ENCODE measurements at places on chromosomes 13 and 19.

DNA sequence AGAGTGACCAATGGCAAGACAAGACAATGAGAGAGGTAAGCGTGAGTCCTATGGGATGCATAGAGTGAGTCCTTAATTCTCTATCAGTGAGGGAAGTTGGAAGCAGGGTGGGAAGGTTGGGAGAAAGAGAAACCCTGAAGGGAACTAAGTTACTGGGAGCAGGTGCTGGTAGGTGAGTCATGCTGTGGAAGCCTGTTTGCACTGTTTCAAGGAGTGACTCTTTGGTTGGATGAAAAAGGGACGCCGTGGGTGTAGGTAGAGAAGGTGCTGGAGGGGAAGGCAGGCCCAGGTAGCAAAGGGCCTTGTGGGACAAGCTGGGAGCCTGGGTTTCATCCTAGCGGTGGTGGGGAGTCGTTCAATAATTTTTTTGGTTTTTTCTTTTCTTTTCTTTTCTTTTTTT lies 21.9 kb downstream of the IGFL1 start:
- DNase-seq, result no peak

GRCh38 chr19:40521276-40521675 lies 54.5 kb downstream of the SPTBN4 start:
- DNase-seq, result no peak

GRCh38 chr13:30235216-30235615 lies 72.1 kb downstream of the KATNAL1 start:
- DNase-seq, result no peak

DNA sequence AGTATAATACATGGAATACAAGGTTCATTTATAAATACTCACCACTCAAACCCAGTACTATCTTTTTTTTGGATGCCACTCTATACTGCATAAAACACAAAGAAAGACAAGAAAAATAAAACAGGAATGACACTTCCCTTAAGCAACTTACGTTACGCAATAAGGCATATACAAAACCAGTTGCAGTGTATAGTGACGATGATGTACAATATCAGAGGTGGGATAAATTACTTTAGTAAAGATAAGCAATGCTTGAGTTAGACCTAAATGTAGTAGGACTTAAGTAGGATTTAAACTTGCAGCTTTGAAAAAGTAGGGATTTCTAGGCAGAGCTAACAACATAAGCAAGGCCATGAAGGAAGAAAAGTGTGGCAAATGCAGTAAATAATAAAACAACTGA lies 374.9 kb downstream of the SPRY2 start:
- DNase-seq, result no peak

DNA sequence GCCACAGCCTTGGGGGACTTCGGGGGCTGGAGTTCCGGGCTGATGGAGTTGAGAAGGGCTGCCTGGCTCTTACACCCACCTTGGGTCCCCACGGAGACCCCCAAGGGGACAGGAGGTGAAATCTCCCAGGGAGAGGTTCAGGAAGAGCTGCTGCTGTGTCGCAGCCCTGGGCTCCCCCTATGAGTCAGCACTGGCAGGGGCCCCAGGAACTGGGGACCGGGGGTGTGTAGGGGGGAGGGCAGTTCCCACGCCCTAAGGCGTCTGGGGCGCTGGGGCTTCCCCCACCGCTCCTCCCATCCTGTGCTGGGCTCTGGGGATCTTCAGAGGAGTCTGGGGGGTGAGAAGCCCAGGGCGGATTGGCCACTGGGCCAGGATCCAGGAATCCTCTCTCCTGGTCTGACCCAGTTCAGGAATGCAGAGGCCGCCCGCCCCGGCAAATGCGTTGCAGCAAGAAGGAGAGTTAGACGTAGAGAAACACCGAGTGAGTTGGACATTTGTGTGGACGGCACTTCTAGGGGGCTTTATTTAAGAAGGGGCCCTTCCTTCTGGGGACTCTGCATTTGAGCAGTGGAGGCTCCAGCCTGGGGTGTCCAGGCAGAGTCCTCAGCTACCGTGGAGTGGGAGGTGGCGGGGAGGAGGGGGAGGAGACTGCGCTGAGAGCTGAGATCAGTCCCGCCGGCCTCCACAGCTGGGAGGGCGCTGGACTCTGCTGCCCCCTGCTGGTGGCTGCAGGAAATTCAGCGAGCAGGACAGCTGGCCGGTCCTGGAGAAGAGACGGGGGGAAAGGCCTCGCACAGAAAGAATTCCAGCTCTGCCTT lies 15.0 kb upstream of the NANOS3 start:
- peak; percentile 91 for DNase-seq

GRCh38 chr13:34241332-34241731 lies 423.4 kb downstream of the RFC3 start:
- DNase-seq, result no peak

DNA sequence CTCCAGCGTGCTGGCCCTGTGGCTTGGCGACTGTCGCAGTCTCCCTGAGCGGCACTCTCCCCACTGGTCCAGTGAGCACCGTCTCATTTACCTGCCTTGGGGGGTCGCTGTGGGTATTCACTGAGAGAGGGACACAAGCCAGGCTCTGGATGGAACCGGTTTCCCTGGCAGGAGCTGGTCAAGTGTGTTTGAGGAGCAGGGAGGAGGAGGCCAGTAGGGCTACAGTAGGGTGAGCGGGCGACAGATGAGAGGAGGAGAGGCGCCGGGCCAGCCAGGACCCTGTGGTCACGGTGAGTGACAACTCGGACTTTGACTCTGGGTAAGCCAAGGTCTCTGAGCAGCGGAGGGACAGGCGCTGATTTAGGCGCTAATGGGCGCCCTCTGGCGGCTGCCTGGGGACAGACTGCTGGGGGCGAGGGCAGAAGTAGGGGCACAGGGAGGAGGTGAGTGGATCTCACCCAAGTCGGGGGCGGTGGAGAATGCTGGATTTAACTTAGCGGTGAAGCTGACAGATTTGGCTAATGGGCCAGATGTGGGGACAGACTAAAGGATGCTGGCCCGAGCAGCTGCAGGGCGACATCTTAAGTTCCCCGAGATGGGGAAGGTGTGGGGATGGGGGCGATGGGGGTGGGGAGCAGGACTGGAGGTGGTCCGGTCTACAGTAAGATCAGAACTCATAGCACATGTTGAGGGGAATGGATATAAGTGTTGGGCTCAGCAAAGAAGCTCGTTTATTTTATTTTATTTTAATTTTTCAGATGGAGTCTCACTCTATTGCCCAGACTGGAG lies 4.7 kb upstream of the PRMT1 start:
- peak; percentile 78 for DNase-seq

DNA sequence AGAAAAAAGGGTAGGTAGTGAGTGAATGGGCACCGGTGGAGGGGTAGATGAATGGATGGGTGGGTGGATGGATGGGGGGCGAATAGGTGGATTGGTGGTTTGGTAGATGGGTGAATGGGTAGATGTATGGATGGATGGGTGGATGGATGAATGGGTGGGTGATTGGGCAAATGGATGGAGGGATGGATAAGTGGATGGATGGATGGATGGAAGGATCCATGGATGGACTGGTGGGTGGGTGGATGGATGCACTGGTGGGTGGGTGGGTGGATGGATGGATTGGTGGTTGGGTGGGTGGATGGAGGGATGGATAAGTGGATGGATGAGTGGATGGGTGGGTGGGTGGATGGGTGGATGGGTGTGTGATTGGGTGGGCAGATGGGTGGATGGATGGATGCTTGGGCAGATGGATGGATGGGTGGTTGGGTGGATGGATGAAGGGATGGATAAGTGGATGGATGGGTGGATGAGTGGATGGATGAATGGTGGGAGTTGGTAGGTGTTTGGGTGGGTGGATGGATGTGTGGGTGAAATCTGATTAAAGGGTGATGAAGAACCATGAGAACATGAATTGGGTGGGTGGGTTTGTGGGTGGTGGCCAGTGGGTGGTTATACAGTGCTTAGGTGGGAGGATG lies 2.3 kb downstream of the ANKRD24 start:
- no peak for DNase-seq

DNA sequence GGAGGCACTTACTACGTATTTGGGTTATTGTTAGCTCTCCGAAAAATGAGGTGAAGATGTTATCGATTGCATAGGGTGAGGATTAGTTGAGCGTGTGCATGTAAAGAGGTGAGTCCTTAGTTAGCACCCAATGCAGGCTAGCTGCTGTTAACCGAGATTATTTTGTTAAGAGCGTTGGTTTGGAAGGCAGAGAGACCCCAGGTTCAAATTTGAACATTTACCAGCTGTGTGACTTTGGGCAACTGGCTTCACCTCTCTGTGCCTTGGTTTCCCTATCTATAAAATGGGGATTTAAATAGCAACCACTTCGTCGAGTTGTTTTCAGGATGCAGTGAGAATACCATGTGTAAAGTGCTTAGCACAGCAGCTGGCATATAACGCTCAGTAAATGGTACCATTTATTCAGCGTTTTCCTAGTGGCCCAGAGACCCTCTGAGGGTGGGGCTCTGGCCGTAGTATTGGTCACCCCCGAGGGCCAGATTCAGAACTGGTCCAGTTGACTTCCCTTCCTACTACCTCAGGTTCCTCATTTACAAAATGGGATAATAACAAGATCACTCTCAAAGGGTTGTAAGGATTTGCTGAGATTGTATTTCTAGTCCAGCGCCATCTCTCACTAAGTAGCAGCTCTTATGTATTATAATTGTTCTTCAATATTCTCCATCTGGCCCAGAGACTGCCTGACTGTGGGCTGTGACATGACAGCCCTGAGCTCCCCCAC lies 887 bp downstream of the SIPA1L3 start:
- no peak for DNase-seq

- no peak for DNase-seq
Measured at GRCh38 chr13:42063105-42063504, 14.7 kb downstream of the DGKH start.

GRCh38 chr19:13275016-13275722 lies 125.0 kb downstream of the IER2 start:
- DNase-seq, result no peak

GRCh38 chr19:57675881-57676280 lies 5.9 kb upstream of the ZNF551 start:
- DNase-seq, result no peak

- DNase-seq, result peak; percentile 67
Measured at GRCh38 chr13:74026753-74027152, 107.5 kb downstream of the KLF12 start.

- DNase-seq, result no peak
Measured at GRCh38 chr13:109677206-109677605, 109.2 kb downstream of the IRS2 start.

DNA sequence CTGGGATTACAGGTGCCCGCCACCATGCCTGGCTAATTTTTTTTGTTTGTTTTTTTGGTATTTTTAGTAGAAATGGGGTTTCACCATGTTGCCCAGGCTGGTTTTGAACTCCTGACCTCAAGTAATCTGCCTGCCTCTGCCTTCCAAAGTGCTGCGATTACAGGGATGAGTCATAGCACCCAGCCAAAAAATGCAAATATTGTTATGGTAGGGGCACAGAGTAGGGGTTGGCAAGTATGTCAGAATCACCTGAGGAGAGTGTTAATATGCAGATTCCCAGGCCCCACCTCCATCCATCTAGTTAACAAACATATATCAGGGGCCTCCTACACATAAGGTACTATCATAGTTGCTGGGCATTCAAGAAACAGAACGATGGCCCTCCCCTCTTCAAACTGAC lies 44.7 kb downstream of the VAV1 start:
- DNase-seq, result no peak

DNA sequence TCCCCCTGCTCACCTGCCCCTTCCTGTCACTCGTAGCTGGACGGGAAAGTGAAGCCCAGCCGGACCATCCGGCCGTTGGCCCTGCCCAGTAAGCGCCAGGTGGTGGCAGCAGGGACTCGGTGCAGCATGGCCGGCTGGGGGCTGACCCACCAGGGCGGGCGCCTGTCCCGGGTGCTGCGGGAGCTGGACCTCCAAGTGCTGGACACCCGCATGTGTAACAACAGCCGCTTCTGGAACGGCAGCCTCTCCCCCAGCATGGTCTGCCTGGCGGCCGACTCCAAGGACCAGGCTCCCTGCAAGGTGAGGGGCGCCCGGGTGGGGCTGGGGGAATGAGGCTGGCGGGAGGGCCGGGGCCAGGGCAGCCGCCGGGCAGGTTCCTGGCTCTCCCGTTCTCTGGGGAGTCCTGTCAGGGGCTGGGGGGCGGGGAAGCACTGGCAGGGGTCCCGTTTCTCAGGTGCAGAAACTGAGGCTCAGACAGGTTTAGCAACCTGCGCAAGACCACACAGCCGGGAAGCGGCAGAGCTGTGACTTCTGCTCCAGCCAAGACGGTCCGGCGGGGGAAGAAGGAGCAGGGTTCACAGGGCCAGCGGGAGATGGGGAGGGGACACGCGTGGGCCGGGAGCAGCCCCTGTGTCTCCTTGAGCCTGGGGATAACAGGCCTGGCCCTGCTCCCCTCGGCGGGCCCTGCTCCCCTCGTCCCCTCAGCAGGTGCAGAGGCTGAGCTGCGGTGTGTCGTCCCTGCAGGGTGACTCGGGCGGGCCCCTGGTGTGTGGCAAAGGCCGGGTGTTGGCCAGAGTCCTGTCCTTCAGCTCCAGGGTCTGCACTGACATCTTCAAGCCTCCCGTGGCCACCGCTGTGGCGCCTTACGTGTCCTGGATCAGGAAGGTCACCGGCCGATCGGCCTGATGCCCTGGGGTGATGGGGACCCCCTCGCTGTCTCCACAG lies 5.3 kb downstream of the GZMM start:
- no peak for DNase-seq

DNA sequence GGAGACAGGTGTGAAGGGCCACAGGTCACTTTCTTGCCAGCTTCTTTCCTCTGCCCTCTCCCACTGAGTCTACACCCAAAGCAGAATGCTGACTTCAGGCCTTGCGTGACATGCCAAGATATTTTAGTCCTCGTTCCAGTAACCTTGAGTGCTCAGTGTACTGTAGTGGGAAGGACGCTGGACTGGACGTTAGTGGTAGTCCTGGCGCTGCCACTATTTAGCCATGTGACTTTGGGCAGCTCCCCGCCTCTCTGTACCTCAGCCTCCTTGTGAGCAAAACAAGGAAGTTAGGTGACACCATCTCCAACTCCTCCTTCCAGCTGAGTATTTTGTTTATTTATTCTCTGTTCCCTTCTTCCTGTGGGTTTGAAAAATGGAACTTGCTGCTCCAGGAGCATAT lies 86.1 kb downstream of the FRY start:
- DNase-seq, result no peak

DNA sequence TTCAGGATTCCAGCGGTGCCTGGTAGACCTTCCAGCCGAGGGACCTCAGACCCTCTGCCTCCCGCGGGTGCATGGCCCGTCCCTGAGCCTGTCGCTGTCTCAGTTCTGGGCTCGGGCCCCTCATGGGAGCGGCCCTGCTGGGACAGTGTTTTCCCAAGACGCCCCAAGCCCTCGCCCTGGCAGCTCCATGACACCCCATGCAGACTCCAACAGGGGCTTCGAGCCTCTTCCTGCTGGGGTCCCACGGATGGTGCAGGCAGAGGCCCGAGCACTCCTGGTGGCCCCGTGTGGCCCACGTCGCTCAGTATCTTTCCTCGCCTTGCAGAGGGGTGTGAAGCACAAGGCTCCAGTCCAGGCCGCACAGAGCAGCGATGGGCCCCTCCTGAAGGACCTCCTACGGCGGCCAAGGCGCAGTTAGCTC lies 88.8 kb upstream of the MCF2L start:
- DNase-seq, result no peak

DNA sequence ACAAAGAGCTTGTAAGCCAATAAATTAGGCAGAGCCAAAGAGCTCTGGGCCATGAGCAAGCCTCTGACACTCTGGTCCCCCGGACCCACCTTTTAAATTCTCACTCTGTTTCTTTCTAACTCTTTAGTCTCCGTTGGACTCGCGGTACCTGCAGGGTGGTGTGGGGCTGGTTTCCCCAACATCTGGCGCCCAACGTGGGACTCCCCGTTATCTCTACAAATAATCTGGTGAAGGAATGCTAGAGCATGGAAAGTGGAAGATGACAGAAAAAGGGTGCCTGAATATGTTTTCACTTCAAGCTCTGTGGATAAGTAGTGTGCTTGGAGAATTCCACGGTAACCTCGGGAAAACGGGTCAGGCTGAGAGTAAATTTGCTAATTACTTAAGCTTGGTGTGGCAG lies 36.5 kb upstream of the CYP2B6 start:
- no peak for DNase-seq

All from activated CD4-positive, alpha-beta T cell treated with anti-CD3 and anti-CD28 coated beads for 4 hours (primary cell).